ENCODE measurements at places on chromosomes 7 and 10.

DNA sequence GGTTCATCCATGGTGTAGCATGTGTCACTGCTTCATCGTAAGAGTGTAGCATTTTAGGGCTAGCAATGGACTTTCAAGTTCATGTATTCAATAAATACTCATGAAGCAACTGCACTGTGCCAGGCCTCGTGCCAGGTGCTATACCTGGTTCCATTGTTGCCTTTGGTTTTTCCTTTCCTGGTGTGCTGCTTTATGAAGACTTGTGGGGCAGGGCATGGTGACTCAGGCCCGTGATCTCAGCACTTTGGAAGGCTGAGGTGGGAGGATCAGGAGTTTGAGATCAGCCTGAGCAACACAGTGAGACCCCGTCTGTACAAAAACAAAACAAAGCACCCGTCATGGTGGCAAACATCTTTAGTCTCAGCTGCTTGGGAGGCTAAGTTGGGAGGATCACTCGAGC, 2.2 kb upstream of the CPA4 start:
- peak; percentile 23 for DNase-seq

GRCh38 chr10:114743521-114744231, 77.9 kb upstream of the FHIP2A start:
- no peak for DNase-seq

- DNase-seq, result no peak
Observed at GRCh38 chr7:138387755-138388475, 72.1 kb upstream of the TRIM24 start.

GRCh38 chr10:14086596-14086995, 244.1 kb downstream of the FRMD4A start:
- DNase-seq, result no peak

DNA sequence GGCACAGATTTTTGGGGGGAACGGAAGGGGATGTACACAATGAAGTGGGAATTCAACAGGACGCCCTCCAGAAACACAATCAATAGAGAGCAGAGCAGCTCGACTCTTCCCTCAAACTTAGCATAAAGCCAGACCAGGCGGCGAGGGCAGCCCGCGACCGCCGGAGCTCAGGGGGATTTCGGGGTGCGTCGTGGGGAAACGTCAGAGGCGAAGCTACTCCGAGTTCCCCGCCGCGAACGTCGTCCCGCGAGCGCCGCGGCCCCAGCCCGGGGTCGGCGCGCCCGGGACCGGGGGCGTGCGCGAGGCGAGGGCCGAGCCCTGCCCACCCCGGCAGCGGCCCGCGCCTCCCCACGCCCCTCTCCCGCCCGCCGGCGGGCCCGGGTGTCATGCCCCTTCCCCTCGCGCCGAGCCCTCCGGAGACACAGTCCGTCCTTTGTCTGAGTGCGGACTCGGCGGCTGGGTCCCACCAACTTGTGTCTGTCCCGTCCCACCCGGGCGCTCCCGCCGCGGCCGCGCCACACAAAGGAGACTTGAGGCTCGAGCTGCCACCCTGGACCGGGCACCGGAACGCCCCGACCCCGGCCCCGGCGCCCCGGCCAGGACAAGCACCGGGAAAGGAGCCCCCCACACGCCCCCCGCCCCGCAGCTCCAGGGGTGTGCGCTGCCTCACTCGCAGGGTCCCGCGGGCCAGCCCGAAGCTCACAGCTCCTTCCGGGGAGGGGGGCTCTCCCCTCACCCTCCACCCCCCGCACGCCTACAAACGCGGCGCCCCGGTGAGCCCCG, 634 bp downstream of the EZH2 start:
- peak; percentile 39 for DNase-seq

- no peak for DNase-seq
Observed at GRCh38 chr10:88987243-88987725, 3.3 kb upstream of the FAS start.

GRCh38 chr10:93601146-93601773, at the start of gene RBP4:
TSS of gene RBP4 (minus strand) at chr10:93601235. CDS start at chr10:93601028, 207 bp downstream.
- DNase-seq, result no peak

DNA sequence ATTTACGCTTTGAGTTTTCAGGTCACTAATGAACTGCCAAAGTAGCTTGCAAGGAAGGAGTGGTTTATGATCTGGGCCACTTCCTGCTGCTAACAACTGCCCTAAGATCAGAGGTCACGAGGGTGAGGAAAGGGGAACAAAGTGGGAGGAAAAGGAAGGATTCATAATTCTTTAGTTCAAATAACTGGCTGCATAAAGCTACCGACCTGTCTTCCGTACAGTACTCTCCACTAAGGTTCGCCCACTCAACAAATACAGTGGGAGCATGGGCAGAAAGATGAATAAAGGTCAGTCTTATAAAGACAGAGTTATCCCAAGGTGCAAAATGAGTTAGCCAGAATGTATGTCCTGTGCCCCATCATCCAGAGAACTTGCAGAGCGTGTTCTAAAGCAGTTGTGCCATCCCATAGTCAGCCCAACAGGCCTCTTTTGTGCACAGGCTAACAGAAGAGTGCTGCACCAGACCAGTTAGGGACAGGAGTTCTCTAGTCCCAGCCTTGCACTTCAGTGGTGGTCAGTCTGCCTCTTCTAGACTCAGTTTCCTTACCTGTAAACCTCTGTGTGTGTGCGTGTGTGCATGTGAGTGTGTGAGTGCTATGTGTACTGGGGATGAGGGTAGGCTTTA, 65.9 kb downstream of the CREB3L2 start:
- no peak for DNase-seq

- no peak for DNase-seq
Observed at GRCh38 chr7:47806701-47807103, 141.6 kb downstream of the PKD1L1 start.

GRCh38 chr7:135508883-135509588, 866 bp downstream of the CNOT4 start:
- peak; percentile 65 for DNase-seq

DNA sequence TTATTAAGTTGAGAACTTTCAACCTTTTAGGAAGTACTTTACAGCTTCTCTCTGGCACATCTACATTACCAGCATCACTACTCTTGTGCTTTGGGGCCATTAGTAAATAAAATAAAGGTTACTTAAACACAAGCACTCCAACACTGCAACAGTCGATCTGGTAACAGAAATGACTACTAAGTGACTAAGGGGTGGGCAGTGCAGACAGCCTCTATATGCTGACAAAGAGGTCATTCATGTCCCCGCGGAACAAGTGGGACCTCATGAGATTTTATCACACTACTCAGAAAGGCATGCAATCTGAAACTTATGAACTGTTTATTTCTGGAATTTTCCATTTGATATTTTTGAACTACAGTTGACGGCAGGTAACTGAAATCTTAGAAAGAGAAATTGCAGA, 111.3 kb upstream of the DNAJB12 start:
- no peak for DNase-seq

DNA sequence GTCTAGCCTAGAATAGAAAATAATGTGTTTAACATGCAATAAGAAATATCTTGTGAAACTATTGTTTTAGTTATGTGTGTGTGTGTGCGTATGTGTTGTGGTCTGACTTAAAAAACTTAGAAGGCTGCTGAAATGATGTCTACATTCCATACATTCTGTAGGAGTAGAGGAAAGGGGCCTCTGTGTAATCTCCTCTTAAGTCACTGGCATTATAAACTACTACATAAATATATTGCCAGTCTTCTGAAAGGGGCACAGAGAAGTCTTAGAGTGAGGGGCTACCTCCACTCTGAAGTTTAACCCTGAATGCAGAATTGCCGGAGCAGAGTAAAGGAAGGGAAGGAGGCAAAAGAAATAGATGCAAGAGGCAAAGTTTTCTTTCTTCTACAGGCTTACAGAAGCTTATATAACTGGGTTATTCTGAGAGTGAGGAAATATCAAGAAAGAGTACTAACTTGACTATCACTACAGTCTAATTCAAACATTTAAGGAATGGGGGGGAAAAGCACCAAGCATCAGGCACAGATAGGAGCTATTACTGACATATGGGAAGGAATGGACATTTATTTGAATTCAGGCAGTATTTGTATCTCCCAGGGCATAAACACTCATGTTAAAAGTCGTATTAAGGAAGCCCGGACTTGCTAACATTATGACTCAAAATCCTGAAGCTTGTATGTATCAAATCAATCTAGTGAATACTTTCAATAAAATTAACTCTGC, 75.7 kb downstream of the DNAJC1 start:
- peak; percentile 22 for DNase-seq

- DNase-seq, result no peak
Observed at GRCh38 chr7:102004229-102004628, 186.8 kb downstream of the CUX1 start.

DNA sequence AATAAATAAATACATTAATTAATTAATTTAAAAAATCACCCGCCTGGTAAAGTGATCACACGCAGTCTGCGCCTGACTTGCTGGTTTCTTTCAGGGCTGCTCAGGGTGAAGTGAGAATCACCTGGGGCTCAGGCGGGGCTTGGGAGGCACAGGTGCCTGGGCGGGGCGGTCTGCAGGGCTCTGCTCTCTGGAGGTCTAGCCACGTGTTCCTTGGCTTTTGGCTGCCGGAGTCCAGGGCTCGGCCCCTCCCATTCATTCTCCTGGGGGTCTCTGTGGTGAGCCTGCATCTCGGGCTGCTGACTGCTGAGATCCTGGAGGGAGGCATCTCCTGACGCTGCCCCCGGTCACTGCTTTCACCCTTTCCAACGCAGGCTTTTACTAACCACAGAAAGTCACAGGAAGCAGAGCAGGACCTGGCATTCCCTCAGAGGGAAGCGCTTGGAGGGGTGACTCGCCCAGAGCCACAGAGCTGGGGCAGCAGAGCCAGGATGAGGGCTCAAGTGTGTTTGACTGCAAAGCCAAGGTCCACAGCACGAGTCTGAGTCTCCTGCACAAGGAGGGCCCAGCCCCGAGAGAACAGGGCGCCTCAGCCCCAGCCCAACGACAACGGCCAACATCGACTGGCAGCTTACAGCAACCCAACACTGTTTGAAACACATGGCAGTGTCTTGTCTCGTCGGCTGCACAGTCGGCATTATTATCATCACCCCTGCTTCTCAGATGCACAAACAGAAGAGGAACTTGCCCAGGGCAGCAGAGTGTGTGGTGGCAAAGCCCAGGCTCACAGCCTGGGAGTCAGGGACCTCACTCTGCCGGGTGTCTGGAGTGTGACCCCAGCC, 22.4 kb upstream of the MNX1 start:
- DNase-seq, result no peak

- no peak for DNase-seq
Observed at GRCh38 chr10:30550967-30551815, 78.4 kb downstream of the LYZL2 start.

- peak; percentile 51 for DNase-seq
Observed at GRCh38 chr7:28106321-28106829, 74.2 kb downstream of the JAZF1 start.

- peak; percentile 24 for DNase-seq
Observed at GRCh38 chr7:127782654-127783559, 130.9 kb downstream of the SND1 start.

- no peak for DNase-seq
Observed at GRCh38 chr10:95425592-95426465, 135.0 kb upstream of the PDLIM1 start.

DNA sequence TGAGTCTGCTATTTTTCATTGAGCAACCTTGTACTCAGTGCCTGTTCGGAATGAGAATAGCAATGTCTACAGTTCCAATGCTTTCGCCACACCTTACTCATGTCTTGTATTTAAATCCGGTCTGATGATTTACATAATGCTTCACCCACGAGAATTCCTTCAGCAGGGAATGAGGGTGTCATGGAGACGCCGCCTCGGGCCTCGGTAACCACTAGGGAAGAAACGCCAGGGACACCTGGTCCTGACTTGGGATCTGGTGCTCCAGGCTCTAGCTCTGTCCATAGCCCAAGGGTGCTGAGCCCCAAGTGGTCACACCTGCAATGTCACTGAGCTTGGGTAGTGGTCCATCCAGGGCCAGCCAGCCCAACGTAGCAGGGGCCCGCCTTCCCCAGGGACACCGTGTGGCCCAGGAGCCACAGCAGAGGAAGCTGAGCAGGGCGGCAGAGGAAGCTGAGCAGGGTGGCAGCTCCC, 37.4 kb downstream of the PRKAG2 start:
- no peak for DNase-seq

GRCh38 chr10:119518176-119518575, 24.3 kb downstream of the RGS10 start:
- no peak for DNase-seq

DNA sequence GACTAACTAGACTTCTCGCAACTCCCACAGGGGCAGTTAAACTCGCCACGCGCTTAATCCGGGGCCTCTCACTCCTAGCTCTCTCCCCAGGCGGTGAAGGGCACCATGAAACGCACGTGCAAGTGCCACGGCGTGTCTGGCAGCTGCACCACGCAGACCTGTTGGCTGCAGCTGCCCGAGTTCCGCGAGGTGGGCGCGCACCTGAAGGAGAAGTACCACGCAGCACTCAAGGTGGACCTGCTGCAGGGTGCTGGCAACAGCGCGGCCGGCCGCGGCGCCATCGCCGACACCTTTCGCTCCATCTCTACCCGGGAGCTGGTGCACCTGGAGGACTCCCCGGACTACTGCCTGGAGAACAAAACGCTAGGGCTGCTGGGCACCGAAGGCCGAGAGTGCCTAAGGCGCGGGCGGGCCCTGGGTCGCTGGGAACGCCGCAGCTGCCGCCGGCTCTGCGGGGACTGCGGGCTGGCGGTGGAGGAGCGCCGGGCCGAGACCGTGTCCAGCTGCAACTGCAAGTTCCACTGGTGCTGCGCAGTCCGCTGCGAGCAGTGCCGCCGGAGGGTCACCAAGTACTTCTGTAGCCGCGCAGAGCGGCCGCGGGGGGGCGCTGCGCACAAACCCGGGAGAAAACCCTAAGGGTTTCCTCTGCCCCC, 19.5 kb downstream of the WNT8B start:
- peak; percentile 81 for DNase-seq

- no peak for DNase-seq
Observed at GRCh38 chr10:95813054-95813685, 57.2 kb downstream of the ENTPD1 start.

DNA sequence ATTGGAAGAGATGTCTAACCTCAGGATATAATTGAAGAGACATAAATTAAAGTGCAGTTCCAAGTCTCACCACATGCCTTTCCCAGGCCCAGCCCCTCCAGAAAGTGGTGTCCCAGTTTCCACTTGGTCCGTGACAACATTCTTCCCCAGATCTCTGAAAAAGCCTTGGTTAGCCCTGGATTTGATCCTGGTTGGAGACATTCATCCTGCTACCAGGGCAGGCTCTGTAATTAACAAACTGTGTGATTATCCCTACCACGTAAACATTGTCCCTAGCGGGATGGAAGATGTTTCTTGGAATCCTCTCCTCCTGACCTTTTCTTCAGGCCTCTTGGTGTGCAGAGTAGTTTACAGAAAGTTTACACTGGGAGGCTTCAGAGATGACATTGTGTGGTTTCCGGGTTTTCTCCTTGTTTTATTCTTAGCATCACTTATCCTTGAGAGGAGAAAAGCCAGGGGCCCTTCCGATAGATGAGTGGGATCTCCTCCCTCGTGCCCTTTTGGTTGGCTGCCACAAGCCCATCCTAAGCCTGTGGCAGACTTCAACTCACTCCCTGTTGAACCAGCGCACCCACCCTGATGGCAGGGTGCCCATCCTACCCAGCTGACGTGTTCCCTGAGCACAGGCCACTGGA, 83.8 kb downstream of the COL13A1 start:
- DNase-seq, result peak; percentile 14
